ENCODE measurements at places on chromosomes 7 and 10. TPM values are rescaled to one million over a fixed set of nuclear protein-coding genes. Genes with fewer than 3 reads are reported as not detected.

NYAP1 gene
- total RNA-seq = 0.52 TPM

HOXA7 gene
- total RNA-seq = 1.1 TPM

HMX2 gene
- not detected for total RNA-seq

TEX36 gene
- not detected for total RNA-seq

CALML5 gene
- not detected for total RNA-seq

GRCh38 chr7:15005672-15006071, 103.1 kb upstream of the DGKB start:
- no peak for DNase-seq

DNA sequence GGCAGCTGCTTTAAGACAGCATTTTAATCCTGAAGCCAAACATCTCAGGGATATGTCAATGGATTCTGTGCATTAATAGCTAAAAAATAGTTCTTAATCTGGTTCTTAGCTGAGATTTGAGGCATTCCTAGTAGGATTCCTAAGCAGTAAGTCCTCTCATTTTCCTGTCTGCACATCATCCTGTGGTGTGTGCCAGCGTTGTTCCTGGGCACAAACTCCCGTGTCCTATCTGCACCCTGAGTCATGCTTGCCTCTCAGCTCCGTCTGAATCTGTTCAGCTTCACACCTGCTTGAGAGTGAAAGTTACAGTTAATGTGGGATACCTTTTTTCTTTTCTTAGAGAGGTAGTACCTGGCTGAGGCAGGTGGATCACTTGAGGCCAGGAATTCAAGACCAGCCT, 19.5 kb downstream of the BAG3 start:
- no peak for DNase-seq

DNA sequence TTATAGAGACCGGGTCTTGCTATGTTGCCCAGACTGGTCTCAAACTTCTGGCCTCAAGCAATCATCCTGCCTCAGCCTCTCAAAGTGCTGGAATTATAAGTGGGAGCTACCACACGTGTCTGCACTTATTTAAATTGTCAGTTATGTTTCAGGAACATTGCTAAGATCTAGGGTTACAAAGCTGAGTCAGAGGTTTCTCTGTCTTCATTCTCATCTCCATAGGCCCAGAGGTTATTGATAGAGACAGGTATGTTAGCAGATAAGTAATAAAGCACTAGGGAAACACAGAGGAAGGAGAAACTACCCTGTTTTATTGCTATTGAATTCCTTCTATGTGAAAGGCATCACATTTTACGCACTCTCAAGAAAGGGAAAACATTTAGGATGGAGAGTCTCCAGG, 214.1 kb downstream of the REEP3 start:
- no peak for DNase-seq

GRCh38 chr7:24899161-24899560, 80.8 kb downstream of the OSBPL3 start:
- DNase-seq = no peak

GRCh38 chr7:3083350-3083749, 39.7 kb upstream of the CARD11 start:
- peak; percentile 18 for DNase-seq

DNA sequence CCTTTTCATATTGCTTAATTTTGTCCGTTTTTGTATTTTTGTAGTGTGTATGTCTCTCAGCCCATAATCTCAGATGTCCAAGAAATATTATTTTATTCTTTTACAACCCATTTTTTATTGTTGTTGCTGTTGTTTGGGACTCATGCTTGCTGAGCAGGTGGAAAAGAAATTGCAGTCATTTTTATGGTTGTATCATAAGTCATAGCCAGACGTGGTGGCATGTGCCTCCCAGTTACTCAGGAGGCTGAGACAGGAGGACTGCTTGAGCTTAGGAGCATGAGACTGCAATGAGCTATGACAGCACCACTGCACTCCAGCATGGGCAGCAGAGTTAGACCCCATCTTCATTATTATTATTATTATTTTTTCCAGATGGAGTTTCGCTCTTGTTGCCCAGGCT, 117.8 kb downstream of the EPC1 start:
- no peak for DNase-seq

DNA sequence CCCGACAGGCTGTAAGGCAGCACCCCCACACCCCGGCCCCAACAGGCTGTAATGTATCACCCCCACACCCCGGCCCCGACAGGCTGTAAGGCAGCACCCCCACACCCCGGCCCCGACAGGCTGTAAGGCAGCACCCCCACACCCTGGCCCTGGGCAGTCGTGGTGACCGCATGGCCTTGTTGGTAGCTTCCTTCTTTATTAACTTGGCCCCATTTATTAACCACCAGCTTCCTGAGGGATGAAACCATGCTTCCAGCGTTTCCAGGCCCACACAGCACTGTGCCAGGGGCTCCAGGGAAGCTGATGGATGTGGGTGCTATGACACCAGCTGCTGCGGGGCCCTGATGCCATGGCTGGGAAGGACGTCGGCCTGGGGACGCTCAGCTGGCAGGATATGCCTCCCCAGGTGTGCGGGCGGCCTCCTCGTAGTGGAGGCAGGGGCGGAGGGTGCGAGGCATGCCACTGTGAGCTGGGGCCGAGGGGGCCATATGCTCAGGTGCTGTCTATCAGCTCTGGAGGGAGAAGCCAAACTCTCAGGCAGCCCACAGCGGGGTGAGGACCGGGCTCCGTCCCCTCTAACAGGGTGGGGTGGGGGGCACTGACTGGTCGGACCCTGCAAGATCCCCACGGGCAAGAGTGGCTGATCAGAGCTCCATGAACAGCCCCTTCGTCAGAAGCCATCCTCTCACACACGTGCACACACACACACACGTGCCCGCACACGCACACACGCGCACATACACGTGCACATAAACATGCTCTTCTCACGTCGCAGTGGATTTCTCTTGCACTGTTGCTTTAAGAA, 311.0 kb downstream of the PTPRN2 start:
- no peak for DNase-seq

GRCh38 chr10:69960988-69961880, 91.4 kb upstream of the MACROH2A2 start:
- peak; percentile 46 for DNase-seq

- DNase-seq = peak; percentile 32
Measured at GRCh38 chr7:133502498-133502897, 249.6 kb downstream of the EXOC4 start.

DNA sequence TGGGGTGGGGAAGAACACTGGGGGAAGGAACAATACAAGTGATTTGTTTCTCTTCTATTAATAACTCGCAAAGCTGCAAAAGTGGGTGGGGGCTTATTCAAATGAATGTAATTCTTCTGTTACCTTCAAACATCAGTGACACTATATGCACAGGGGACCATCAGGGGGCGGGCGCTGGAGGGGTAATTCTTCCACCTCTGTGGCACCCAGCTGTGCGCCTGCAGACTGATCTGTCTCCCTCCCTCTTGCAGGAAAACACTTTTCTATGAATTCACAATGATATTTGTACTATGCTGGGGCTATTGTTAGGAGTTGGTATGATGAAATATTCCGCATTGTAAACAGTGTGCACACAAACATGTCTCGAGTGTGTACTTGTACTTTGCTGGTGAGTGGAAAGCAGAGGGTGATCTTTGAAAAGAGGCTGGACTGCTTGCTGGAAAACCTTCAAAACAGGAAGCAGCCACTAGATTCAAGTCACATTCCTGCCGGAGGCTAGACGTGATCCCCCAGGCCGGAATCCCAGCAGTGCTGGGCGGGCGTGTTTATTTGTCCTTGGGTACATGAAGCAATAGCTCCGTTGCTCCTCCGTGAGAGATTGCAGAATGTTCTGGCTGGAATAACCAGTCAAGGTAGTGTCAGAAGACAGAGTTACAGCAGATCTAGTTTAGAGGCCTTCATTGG, 15.8 kb upstream of the BNIP3 start:
- peak; percentile 88 for DNase-seq

- DNase-seq = no peak
Measured at GRCh38 chr7:50492770-50493519, 42.8 kb upstream of the FIGNL1 start.

GRCh38 chr10:29430101-29430500, 141.2 kb downstream of the LYZL1 start:
- DNase-seq = peak; percentile 83

DNA sequence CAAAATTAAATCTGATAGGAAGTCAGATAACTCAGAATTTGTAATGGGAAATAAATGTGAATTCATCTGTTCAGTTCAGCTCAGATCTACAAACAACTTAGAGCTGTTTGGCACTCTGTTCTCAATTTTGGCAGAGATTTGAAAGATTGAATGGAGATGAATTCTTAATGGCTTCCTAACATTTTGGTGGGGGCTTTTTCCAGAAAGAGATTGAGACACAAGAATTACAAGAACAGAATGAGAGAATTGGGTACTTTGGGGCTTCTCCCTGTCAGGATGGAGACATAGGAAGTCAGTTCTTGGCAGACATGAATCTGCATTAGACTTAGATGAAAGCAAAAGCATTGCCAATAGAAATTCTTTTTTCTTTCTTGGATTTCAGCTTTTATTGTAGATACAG, 39.0 kb upstream of the PTPRZ1 start:
- peak; percentile 50 for DNase-seq

GRCh38 chr7:41918597-41918996, 215.7 kb upstream of the INHBA start:
- DNase-seq = no peak

DNA sequence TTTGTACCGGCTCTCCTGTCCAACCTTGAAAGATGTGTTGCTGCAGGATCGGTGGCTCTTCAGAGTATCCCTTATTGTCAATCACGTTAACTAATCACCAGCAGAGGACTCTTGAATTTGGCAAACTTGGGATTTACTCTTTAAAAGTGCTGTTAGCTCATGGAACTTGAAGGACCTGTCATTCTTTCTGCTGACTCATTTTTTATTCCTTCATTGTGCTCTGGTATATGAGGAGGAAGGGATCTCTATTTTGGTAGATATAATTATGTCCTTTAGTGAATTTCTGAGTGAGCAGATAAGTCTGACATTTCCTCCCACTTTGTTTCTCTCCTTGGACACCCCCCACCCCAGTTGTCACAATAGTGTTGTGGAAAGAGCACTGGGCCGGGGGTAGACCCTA, 175.1 kb upstream of the HDAC9 start:
- DNase-seq = no peak

DNA sequence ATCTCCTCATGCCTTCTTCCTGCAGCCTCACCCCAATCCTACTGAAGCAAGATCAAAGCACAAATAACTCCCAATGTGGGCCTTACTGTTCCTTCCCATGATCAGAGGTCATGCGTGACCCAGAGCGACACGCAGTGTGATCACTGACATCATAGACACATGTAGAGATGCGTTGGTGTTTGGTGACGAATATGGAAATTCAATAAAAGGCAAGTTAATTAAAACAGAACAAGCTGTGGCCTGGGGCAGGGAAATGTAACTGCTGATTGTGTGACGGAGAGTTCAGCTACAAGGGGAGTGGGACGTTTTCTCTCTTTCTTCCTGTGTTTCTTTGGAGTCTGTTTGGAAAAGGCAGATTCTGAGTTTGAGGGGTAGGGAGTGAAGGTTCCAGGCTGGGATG, 34.8 kb upstream of the CARD11 start:
- DNase-seq = no peak

DNA sequence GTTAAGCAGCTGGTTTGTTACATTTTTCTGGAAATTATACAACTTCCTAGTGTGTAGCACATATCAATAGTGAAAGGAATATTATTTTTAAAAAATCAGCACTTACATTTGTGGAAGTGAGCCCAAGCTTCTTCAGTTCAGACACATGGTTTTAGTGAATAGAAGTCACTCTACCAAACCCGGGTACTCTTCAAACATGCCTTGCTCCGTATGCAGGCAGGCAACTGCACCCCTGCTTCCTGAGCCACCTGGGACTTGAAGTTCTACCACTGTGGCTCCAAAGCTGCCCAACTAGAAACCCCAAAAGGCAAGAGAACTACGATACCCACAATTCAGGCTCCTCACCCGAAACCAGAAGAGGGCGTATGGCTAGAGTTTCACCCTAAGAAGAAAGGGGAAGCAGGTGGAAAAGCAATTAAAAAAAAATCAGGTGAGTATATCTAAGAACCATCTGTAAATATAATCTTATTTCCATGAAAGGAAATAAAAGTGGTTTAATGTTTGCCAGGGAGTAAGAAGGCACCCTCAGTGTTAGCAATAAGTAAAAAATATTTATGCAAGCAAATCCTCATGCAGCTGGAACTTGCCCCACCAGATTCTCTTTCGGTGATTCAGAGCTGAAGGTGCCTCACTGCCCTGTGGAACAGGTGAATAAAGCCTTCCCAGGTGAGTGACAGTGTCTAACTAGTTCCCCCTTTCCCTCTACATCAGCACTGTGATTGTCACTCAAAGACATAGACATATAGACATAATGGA, at the start of gene MACC1:
MACC1 (minus strand) TSS at position 192 of the 756 bp plus-strand sequence. CDS start 55,522 bp downstream, outside the sequence.
- DNase-seq = peak; percentile 74

- no peak for DNase-seq
Measured at GRCh38 chr7:109842386-109842785, 1248.5 kb upstream of the LRRN3 start.

- no peak for DNase-seq
Measured at GRCh38 chr7:15593382-15593781, 31.6 kb upstream of the AGMO start.

DNA sequence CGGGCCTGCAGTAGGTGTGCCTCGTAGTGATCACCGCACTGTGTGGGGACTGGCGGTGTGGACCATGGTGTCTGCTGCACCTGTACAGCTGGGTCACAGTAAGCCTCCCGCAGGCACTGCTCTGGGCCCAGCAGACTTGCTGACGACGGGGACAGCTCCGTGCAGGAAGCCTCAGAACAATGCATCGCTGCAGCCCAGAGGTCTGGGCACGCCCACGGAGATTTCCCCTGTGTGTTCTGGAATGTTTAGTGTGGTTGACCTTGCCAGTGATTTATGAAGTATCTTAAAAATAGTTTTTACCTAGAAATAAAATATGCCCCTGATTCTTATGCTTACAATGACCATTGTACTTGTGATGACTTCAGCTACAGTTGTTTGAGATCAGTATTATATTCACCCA, 59.1 kb upstream of the ZNF32 start:
- no peak for DNase-seq
